ENCODE measurements at places on chromosomes 6 and 20.

GRCh38 chr6:10309457-10310329 lies 105.2 kb downstream of the TFAP2A start:
- no peak for DNase-seq

GRCh38 chr6:113813142-113813541 lies 44.0 kb upstream of the MARCKS start:
- no peak for DNase-seq

DNA sequence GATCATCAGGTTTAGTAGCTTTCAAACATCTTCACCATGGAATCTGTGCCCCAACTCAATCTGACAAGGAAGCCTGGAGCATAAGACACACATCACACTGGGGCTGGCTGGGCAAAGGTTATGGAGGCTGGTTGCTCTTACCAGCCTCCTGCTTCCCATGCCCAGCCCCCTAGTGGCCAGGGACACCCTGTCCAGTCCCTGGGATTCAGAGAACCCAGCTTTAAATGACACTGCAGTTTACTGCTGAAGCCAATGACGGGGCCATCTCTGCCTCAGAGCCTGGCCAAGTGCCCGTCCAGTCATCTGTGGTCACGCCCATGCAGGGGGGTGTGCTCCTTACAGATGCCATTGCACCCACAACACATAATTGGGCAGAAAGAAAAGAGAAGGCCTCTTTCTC lies 272.9 kb downstream of the SMOC2 start:
- DNase-seq: no peak

DNA sequence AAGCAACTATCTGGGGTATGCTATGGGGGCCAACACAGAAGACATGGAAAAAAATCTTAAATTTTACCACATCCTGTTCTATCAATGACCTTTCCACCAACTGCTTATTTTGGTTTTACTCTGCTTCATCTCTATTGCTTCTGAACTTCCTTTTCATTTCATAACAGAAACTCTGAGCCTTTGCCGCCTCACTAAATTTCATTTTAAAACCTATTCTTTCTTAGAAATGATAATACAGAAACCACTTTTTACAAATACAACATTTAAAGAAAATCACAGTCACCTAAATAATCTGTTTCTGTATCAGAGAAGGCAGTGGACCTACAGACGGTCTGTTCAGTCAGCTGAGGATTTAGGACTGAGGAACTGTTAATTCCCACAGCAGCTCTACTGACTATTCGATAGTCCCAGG lies 117.5 kb downstream of the KCNQ5 start:
- no peak for DNase-seq

- no peak for DNase-seq
Observed at GRCh38 chr6:163123098-163123497, 291.4 kb upstream of the QKI start.

GRCh38 chr6:79635232-79635543 lies 4.1 kb downstream of the SH3BGRL2 start:
- no peak for DNase-seq

DNA sequence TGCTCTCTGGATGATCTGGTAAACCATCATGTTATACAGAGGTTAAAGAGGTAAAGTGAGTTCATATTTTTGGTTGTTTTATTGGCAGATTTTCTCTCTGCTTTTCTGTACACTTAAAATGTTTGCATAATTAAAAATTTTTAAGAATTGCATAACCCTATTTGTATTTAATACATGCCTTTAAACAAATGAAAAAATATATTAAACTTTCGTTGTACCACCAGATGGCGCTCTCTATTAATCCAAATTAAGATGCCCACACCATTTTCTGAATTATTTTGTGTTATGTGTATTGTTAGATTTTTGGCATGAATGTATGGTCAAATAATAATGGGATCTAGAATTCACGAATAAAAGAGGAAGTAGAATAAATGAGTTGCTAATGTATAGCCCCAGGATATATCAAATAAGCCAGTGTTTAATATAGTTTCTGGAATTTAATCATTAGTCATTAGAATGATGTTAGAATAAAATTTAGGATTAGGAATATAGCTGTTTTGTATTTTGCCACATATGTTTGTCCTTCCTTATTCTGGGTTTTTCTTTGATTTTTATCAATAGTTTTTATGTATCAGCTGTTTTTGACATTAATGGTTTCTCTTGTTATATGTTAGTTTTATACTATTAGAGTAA lies 38.9 kb downstream of the SMAP1 start:
- no peak for DNase-seq

DNA sequence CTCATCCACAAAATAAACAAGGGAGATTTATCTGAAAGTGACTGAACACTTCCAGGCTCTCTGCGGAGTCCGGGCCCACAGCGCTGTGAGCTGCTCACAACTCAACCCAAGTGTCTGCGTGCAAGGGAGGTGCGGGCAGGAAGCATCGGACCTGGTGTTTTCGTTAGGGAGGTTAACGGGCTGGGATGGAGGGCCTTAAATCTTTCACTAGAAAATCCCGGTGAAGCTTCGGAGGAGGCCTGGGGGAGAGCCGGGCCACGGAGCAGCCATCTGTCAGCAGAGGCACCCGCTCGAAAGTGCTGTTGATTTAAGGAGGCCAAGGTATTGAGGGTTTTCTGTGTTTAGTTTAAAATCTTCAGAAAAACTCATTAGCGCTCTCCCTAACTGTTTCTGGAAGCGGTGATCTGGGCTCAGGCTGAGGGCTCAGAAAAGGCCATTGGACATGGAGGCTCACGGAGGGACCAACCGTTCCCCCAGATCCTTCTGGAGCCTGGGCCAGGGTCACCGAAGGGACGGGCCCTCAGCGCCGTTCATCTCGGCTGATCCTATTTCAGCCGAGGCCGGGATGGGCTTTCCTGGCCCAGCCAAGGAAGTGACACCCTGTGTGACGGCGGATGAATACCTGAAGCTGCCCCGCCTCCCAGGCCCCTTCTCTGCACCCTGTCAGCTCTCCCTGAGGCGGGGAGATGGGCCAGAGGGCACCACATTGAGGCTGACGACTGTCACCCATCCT lies 20.7 kb downstream of the GATA5 start:
- DNase-seq: no peak

DNA sequence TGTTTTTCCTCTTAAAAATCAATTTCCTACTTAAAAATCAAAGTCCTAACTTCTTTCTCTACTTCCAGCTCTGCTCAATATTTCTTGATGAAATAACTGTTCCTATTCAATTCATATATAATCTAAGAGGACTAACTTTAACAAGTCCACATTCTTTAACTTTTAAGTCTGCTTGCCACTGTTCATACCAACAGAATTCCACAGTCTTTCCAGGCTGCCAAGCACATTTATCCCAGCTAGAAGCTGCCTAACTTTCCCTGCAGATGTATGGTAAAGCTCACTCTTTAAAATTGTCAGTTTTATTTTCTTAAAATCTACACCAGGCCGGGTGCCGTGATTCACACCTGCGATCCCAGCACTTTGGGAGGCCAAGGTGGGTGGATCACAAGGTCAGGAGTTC lies 11.5 kb downstream of the CALHM6 start:
- no peak for DNase-seq

DNA sequence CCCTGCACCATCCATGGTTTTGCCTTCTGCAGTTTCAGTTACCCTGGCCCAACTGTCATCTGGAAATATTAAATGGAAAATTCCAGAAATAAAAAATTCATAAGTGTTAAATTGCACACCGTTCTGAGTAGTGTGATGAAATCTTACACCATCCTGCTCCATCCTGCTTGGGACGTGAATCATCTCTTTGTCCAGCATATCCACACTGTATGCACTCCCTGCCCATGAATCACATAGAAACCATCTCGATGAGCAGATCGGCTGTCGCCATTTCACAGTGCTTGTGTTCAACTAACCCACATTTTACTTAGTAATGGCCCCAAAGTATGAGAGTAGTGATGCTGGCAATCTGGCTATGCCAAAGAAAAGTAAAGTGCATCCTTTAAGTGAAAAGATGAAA lies 105.9 kb upstream of the ID4 start:
- DNase-seq: no peak

- DNase-seq: no peak
Observed at GRCh38 chr20:34643928-34644327, 33.0 kb downstream of the PIGU start.

- no peak for DNase-seq
Observed at GRCh38 chr6:159114569-159114968, 54.6 kb upstream of the FNDC1 start.

DNA sequence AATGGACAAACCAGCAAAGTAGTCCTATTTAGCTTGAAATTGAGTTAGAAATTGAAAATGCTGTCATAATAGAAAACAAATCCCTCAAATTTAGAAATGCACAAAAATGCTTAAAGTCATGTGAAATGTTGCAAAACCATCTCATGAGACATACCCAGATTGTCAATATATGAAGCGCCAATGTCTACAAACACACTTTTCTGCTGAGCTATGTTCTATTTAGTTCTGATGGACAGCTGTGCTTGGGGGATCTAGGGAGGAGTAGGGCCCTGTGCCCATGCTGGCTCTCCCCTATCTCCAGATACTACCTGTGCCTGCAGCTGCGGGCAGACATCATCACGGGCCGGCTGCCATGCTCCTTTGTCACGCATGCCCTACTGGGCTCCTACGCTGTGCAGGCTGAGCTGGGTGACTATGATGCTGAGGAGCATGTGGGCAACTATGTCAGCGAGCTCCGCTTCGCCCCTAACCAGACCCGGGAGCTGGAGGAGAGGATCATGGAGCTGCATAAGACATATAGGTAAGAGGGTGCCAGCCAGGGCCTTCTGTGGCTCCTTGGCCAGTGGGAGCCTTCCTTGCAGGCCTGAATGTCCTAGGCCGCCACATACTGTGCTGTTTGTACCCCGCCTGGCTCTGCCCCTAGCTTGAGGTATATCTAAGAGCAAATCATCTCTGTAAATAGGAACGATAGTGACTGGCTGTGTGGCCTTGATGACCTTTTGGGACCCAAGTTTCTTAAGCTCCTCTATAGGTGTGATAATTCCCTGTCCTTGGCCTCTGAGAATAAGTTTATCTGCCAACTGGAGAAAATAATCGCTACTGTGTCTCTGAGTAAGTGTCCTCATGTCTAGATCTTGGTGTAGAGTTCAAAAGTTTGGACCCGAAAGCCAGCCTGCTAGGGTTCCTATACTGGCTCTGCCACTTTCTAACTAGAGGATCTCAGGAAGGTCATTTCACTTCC lies 30.6 kb downstream of the EPB41L1 start:
- no peak for DNase-seq

- DNase-seq: no peak
Observed at GRCh38 chr20:63465380-63466249, 6.8 kb downstream of the KCNQ2 start.

DNA sequence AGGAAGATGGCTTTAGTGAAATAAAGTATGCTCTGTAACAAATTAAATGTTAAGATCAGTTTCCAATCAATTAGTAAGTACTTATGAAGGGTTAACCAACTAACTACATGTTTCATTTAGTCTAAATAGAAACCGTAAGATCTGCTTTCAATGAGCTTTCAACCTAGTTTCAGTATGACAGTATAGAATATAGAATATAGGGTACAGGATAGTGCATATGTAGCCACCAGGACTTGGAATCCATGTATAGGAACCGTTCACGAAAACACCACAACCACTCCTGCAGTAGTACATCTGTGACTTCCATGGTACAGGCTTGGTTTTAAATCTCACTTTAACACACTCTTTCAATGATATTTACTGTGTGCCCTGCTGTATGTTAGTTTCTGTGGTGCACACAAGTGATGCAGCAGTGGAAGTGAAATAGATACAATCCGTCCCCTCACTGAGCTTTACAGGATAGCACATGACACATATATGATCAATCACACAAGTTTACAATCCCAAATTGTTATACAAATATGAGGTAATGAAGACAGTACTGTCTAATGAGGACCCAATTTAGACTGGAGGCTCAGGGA lies 479.7 kb upstream of the MARCKS start:
- no peak for DNase-seq

DNA sequence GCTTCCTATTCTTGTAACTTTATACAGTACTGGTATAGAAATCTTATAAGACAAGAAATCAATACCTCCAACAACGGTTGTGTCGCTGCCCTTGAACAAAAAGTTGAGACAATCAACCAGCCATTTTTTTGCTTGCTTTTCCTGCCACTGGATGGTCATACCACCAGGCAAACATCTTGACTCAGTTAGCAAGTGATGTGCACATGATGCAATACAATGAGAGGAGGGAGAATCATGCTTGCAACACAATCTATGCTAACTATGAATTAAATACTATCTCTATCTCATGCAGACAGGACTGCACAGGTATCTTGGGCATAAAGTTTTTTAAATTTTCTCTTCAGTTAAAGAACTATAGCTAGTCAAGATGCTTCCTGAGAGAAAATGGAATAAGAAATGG lies 877.7 kb upstream of the CITED2 start:
- no peak for DNase-seq
